ENCODE measurements at places on chromosomes 11 and 22. TPM values are rescaled to one million over a fixed set of nuclear protein-coding genes. Genes with fewer than 3 reads are reported as not detected.

DNA sequence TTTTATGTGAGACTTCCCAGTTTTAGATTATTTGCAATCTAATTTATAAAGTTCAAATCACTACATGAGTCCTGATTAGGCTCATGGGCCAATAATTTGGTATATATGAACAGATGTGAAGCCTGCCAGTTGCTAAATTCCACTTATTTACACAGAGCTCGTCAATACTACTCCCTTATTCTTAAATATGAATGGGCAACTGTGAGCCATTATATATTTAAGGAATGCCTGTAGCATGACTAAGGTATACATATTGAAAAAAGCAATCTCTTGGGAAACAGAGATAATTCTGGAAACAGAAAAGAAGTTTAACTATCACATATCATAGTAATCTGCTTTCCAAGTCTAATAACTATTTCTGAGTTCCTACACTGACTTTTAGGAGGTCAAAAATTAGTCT is 27.0 kb downstream of the RBMXL2 start:
- no peak for DNase-seq

DNA sequence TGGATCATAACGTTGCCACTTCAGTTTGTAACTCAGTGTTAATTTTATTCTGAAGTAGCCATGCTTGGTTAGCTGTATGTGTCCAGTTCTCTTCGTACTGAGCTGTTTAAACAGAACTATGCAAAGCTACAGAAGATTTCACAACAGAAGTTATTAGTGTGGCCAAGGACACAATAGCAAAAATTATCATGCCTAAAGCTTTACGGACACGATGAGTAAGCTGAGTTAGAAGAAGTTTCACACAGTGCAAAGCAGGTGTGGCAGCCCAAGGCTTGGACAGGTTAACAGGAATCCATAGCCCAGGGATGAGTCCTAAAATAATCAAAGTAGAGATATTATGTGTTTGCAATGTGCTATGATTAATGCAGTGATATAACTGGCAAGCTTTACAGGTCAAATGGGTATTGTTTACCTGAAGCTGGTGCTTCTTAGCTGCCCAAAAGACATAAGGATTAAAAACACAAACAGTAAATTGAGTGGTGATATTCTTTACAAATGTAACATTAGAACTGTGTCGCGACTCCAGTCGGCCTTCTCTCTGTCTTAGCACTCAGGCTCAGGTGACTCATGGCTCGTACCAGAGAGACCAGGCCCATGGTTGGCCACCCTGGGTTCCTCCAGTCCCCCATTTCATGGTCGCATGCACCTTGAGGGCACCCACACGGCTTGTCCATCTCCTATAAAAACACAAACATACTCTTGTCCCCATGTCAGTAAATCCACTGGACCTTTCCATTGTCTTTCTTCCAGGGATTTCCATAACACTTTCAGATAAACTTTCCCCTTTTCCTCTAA is 35.5 kb upstream of the NCAM1 start:
- no peak for DNase-seq

The KRTAP5-8 gene
- polyA plus RNA-seq, result 0.70 TPM

DNA sequence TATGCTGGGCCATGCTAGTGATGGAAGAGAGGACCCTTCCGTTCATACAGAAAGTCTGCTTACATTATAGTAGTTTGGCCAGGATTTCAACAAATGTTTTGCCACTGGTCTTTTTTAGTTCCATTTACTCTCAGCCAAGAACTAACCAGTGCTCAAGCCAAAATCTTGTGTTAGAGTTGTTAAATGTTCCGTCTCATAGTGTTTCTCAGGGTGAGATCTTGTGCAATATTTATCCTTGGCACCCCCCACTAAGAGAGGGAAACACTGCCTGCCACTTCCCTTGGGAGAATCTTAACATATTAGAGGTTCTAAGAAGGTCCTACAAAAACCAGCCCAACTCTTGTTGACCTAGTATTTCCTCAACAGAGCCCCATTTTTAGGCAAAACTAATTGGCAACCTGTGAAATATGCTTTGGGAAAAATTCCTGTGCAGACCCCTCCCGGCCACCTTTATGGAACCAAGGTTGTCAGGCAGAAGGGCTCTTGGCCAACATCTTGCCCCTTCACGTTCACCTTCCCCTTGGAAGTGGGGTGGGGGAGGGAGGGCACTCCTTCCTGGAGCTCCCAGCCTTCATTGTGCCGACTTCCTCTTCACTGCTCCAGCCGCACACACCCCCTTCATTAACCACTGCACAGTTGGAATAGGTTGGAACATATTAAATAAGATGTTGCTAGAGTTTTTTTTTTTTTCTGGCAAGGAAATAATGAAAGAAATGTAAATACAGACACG is 173.2 kb upstream of the SORL1-AS1 start:
- DNase-seq, result no peak

The SCGB1D1 gene
- polyA plus RNA-seq, result not detected

- no peak for DNase-seq
Measured at GRCh38 chr11:23423656-23424055, 563.4 kb upstream of the CCDC179 start.

GRCh38 chr11:68505596-68505995 is 45.0 kb downstream of the PPP6R3 start:
- no peak for DNase-seq

- no peak for DNase-seq
Measured at GRCh38 chr11:48109046-48109666, 107.5 kb upstream of the OR4B1 start.

GRCh38 chr11:26632691-26633159 is 60.7 kb upstream of the MUC15 start:
- no peak for DNase-seq

DNA sequence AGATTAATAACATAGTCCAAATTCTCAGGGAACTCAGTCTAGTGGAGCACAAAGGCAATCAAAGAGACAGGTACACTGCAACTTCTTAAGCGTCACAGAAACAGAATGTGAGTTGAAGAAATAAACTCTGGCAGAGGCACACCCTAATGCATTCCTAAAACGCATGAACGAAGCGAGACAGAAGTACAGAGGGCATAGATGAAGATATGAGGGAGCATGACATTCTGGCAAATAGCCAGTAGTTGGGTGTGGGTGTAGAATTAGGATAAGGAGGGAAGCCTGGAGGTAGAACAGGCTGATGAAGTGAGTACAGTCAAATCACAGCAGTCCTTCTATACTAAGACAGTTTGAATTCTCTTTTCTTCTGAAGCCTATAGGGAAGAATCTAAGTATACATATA is 838.7 kb upstream of the API5 start:
- DNase-seq, result no peak

- DNase-seq, result no peak
Measured at GRCh38 chr11:117901601-117902000, 25.1 kb upstream of the FXYD6 start.

DNA sequence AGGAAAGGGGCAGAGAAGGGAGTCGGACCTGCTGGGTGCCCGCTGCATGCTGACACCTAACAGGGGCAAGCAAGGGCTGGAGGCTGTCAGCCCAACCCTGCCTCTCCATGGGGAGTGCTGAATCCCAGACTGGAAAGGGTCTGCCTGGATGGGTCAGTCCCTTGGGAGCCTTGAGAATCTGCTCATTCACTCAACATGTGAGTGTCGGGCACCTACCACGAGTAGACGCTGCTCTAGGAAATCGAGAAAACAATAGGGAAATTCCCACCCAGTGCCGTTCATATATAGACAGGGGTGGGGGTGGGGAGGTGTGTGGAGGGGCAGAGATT is 4.4 kb upstream of the CTSD start:
- no peak for DNase-seq

DNA sequence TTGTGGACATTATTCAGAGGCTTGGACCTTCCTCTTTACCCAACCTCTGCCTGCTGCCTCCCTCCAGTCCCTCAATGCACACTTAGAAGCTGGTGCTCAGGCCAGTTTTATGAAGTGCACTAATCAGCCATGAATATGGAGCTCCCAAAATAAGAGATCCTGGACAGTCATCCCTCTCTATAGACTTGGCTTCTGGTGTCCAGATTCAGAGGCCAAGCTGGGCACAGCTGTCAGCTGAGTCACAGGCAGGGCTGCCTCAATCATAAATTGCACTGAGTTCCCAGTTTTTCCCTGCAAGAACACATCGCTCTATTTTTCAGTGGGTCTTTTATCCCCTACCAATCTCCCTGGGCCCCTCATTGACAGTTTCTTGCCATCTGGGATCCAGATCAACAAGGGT is 161.7 kb upstream of the CADM1 start:
- DNase-seq, result no peak

The LRRC74B gene
- polyA plus RNA-seq, result 0.14 TPM

The KRTAP5-9 gene
- polyA plus RNA-seq, result 0.42 TPM

DNA sequence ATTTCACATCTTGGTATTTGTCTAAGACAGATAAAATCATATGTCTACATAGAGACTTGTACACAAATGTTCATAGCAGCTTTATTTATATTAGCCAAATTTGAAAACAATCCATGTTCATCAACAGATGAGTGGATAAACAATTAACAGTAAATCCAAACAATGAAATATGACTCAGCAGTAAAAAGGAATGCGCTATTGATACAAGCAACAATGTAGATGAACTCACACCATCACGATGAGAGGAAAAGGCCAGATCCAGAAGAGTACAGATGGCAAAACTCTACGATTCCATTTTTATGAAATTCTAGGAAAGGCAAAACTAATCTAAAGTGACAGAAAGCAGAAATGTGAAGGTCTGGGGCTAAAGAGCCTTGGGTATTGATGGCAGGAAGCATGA is 384.3 kb downstream of the NTM start:
- DNase-seq, result no peak

GRCh38 chr11:17244046-17244445 is 32.5 kb upstream of the NUCB2 start:
- DNase-seq, result no peak

DNA sequence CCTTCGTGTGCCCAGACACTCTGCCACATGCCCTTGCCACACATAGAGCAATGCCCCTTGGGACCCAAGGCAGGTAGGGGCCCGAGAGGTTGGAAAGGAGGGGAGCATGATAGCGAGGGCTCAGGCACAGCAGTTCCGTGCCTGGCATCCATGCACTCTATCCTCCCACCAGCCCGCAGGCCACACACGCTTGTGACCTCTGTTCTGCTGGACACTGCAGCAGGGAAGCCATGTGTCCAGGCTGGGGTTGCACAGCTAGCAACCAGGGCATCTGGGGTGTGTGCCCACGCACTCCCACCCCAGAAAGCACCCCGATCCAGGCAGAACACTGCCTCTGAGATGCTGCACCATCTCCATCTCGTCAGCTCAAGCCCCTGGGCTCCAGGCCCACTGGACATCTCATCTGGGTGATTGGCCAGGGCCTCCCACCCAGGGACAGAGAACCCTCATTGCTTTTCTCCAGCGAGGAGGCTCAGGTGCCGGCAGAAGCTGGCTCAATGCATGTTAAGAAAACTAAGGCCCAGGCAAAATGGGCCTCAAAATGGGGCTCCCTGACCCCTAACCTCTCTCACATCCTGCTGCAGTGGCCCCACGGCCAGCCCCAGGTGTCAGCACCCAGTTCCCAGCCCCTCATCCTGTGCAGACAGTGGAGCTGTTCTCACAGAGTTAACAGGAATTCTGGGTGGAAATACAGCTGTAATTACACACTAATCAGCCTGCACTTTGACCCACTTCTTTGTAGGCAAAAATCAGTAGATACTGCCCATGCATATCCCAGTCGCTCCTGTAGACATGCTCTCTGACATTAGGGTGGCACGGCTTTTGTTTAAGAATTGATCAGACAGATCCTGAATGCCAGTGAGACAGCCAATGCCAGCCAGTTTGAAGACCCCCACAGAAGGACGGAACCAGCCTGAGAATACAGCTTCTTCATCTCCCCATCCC is 173.9 kb upstream of the B3GAT1 start:
- no peak for DNase-seq

- DNase-seq, result no peak
Measured at GRCh38 chr11:86708669-86709068, 36.3 kb upstream of the ME3 start.

DNA sequence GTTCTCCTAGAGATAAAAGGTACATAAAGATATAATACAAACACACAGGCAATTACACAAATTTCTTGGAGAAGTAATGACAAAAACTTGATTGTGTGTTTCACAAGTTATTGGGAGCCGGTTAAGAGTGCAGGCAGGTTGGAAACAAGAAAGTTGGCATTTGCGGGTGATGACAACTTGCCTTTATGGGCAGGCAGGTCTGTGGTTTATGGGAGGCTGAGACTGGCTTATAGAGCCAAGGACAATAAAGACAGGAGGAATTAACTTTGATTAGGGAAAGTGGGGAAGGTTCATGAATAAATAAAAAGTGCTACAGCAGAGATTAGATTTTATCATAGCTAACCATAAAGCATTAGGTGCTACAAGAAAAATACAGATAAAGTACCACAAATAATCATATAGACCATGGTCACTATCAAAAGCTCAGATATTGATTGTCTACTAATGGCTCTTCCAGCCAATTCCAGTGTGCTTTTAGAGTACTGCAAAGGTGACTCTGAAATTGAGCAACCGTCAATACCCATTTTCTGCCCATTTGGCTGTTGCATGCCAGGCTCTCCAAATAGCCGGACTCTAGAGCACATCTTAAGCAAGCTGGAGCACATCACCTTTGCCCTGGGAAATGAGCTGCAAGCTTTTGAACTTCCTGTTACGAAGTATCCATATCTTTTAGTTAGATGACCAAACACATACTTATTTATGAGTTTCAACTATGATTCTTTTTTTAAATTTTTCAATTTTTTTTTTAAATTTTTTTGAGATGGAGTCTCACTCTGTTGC is 33.9 kb upstream of the GAB2 start:
- DNase-seq, result no peak

- DNase-seq, result no peak
Measured at GRCh38 chr22:27349456-27349855, 452.1 kb downstream of the MN1 start.

The SMTNL1 gene
- polyA plus RNA-seq, result 0.30 TPM

DNA sequence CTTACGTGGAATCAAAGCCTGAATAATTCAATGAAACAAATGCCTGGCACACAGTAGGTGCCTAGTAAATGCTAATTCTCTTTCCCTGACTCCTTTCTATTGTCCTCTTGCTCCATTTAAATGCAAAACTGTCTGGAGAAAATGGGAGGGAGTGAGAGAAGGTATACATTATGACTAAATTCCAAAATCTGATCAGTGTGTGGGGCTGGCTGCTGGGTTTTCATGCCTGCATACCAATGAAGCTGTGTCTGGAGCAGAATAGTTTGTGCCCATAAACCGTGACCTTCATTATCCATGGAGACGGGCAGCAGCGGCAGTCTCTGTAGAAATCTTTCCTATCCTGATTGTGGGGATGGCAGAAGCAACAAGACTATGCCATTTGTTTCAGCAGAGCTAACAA is 223.4 kb upstream of the ZBED5 start:
- DNase-seq, result no peak

- no peak for DNase-seq
Measured at GRCh38 chr11:129698212-129698611, 117.4 kb upstream of the TMEM45B start.

DNA sequence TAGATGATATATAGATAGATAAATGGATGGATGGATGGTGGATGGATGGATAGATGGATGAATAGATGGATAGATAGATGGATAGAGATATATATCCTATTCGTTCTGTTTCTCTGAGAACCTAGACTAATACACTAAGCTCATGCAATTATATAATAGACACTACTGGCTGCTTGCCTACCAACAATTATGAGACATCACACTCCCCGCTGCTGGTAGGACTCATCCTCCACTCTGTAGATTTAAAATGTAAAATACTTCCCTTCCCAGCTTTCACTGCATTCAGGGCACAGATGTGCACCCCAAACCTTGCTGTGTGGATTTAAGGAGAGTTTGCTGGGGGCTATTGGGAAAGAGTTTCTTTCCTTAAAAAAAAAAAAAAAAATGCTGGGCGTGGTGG is 28.3 kb upstream of the RCN1 start:
- DNase-seq, result no peak

Measured in right renal pelvis (tissue), 4 donors.